ENCODE measurements at places on chromosomes 11 and 22. TPM values are rescaled to one million over a fixed set of nuclear protein-coding genes. Genes with fewer than 3 reads are reported as not detected.

The EIF4G2 gene
- polyA plus RNA-seq = 536 TPM

The OR8G1 gene
- not detected for polyA plus RNA-seq

The PRR33 gene
- 0.13 TPM for polyA plus RNA-seq

The SLC22A9 gene
- not detected for polyA plus RNA-seq

The POU2AF2 gene
- polyA plus RNA-seq = not detected

The OR52H1 gene
- not detected for polyA plus RNA-seq

The C1QTNF4 gene
- not detected for polyA plus RNA-seq

The SIK2 gene
- 0.09 TPM for polyA plus RNA-seq

The TTLL8 gene
- not detected for polyA plus RNA-seq

The CPSF7 gene
- 35.9 TPM for polyA plus RNA-seq

The MS4A4E gene
- polyA plus RNA-seq = not detected

The CNIH2 gene
- not detected for polyA plus RNA-seq

The CRYBB3 gene
- not detected for polyA plus RNA-seq

The OR52K2 gene
- not detected for polyA plus RNA-seq

The FAM180B gene
- polyA plus RNA-seq = not detected

The LMO1 gene
- not detected for polyA plus RNA-seq

The FGF3 gene
- polyA plus RNA-seq = not detected

The MRGPRX4 gene
- polyA plus RNA-seq = not detected

The DCHS1 gene
- 0.19 TPM for polyA plus RNA-seq

All from naive B cell (primary cell).